ENCODE measurements at places on chromosomes 11 and 22.
A peak's percentile ranks its signal among the peaks of the same experiment; 100 is the strongest.

DNA sequence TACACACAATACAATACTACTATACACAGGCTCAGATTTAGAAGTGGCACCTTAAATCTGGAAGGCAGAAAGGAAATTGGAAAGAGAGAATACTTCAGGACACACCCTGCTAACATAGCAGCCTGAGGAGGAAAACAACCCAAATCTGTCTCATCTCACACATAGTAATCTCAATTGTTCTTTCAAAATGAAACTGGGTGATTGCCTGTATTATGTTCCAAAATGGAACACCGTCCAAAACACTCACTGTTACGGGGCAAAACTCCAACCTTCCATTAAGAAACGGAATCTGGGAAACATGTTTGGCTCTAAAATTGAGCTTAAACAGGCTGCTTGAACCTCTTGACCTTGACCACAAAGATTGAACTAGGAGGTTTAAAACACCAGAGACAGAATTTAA is 572.6 kb downstream of the OPCML start:
- no peak for DNase-seq

GRCh38 chr22:46063846-46064227 is 86.5 kb upstream of the PPARA start:
- peak; percentile 57 for DNase-seq

- no peak for DNase-seq
These were observed 622.1 kb downstream of the OPCML start for GRCh38 chr11:132910011-132910760.

DNA sequence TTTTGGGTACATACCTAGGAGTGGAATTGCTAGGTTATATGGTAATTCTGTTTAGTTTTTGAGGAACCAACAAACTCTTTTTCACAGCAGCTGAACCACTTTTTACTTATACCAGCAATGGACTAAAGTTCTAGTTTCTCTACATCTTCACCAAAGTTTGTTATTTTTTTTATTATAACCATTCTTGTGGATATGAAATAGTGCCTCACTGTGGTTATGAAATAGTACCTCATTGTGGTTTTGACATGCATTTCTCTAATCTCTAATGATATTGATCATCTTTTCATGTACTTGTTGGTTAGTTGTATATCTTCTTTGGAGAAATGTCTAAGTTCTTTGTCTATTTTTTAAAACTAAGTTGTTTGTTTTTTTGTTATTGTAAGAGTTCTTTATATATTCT is 27.2 kb downstream of the STIM1 start:
- no peak for DNase-seq

- DNase-seq, result no peak
These were observed 12.0 kb downstream of the TRIOBP start for GRCh38 chr22:37708580-37709444.

DNA sequence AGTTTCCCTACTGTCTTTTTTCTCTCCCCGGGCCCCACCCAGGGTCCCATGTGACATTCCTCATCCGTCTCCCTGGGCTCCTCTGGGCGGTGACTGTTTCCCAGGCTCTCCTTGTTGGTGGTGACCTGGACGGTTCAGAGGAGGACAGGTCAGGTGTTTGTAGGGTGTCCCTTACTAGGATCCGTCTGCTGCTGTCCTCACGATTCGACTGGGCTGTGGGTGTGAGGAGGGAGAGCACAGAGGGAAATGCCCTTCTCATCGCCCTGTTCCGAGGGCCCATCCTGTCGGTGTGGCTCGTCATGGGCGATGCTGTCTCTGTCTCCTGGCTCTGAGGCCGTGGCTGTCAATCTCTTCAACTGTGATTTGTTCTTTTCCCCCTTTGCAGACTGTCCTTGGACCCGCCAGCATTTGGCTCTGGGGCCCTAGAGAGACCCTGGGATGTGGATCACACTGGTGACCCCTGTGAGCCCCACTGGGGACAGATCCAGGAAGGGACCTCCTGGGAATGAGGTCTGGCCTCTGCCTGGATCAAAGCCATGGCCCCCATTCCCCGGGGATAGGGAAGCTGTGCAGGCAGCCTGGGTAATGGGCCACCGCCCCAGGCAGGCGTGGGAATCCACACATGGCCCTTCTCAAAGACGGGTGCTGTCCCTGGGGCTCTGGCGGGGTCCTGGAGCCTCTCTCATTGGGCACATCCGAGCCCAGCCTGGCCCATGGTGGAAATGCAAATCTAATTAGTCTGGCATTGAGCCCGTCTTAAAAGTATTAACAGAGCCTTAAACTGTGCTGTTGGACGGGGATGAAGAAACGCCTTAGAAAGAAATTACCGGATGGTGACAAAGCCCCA is 46.8 kb upstream of the KCNQ1OT1 start:
- peak; percentile 53 for DNase-seq

DNA sequence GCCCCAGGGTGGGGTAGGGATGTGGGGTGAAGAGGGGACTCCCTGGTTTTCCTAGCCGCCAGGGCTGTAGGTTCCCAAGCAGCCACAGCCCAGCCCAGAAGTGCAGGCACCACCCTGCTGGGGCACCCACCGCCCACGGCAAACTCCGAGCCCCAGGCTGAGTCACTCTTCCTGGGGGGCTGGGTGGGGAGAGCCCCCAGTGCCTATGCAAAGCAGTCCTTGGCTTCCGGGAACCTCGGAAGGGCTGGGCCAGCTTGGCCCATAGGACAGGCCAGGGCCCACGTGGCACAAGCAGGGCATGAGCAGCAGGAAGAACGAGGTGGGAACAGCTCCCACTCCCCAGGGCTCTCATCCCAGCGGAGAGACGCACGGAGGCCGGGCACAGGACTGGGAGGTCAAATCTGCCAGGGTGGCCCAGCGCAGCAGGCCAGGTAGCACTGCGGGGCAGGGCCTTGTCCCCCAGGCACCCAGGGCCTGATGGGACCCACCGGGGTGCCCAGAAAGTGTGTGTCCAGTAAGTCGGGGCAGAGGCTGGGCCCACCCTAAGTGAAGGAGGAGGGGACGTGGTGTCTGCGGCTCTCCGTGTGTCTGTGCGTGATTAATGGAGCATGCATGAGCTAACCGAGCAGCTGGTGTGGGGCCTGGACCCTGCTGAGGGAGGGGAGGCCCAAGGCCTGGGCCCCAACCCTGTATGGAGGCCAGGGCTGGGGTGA is 4.6 kb upstream of the IL17REL start:
- peak; percentile 35 for DNase-seq

DNA sequence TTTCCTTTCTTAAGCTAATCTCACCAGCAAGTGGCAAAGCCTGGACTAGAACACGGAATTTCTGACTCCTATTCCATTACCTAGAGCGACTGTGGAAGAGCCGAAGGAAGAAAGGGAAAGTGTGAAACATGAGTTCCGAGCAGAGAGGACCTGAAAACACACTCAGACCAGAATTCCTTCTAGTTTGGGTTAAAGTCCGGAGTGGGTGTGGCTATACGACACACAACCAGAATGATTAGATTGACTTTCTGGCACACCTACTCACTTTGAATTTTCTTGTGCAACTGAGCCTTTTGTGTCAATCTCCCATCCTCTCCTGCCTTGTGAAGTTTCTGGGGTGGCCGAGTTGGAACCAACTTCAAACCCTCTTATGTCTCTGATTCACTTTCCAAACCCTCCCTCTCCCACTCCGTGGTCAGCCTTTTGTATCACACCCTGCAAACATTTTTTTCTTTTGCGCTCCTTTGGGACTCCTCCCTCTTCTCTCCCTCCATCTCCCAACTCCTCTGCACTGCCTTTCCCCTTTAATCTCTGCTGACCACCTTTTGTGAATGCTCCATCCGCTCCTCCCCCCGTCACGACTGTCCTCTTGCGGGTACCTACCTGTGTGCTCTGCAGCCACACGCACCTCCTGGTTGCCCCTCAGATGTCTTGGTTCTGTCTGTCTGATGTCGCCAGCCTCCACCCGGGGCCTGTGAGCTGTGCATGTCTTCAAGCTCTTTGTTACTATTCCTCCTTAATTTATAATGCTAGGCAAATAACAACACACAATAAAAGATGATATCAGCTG is 86.3 kb upstream of the BLID start:
- peak; percentile 63 for DNase-seq

- DNase-seq, result no peak
These were observed 129.5 kb downstream of the SLC1A2 start for GRCh38 chr11:35289821-35290220.

DNA sequence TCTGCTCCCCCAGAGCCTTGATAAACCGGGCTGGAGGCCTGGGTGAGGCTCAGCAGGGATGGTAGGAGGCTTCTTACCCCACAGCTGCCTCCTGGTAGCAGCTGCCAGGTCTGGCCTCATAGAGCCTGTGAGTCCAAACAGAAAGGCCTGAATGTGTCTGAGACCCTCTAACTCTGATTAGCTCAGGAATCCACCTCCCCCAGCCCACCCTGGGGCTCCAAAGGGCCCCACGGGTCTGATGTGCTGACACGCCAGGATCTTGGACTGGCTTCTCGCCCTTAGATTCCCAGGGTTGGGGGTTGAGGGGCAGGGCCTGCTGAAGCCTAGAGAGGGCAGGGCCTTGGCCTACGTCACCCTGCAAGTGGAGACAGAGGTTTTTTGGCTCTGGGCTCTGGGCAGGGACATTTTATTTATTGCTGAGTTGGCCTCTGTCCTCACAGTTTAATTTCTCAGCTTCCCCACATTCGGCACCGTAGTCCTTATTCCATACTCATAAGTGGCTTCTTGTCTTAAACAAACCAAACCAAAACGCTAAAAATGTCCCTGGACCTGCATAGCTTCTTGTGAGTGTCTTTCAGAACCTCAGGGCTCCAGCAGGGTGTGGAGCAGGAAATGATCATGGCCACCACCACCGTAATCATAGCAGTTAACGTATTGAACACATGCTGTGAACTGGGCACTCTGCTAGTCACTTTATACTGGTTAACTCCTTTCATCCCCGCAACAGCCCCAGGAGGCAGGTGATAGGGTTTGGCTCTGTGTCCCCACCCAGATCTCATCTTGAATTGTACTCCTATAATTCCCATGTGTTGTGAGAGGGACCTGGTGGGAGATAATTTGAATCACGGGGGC is 25.1 kb downstream of the KIAA1671 start:
- DNase-seq, result peak; percentile 71

- no peak for DNase-seq
These were observed 234.8 kb downstream of the CASP12 start for GRCh38 chr11:104663190-104664140.

All from sciatic nerve (tissue), 2 donors.